ENCODE measurements at places on chromosomes 5 and 9. TPM values are rescaled to one million over a fixed set of nuclear protein-coding genes. Genes with fewer than 3 reads are reported as not detected.

Gene CXXC5
- total RNA-seq, result 1.3 TPM

Gene C5orf46
- total RNA-seq, result not detected

Gene THG1L
- 32.1 TPM for total RNA-seq

Gene DDX4
- not detected for total RNA-seq

Gene EPB41L4A
- total RNA-seq, result not detected

Gene SLC36A2
- not detected for total RNA-seq

Gene PLAC8L1
- total RNA-seq, result 0.36 TPM

Gene VAV2
- total RNA-seq, result 4.2 TPM

Gene CDH9
- total RNA-seq, result not detected

Gene IL5
- total RNA-seq, result not detected

Gene C5
- total RNA-seq, result 1.3 TPM

DNA sequence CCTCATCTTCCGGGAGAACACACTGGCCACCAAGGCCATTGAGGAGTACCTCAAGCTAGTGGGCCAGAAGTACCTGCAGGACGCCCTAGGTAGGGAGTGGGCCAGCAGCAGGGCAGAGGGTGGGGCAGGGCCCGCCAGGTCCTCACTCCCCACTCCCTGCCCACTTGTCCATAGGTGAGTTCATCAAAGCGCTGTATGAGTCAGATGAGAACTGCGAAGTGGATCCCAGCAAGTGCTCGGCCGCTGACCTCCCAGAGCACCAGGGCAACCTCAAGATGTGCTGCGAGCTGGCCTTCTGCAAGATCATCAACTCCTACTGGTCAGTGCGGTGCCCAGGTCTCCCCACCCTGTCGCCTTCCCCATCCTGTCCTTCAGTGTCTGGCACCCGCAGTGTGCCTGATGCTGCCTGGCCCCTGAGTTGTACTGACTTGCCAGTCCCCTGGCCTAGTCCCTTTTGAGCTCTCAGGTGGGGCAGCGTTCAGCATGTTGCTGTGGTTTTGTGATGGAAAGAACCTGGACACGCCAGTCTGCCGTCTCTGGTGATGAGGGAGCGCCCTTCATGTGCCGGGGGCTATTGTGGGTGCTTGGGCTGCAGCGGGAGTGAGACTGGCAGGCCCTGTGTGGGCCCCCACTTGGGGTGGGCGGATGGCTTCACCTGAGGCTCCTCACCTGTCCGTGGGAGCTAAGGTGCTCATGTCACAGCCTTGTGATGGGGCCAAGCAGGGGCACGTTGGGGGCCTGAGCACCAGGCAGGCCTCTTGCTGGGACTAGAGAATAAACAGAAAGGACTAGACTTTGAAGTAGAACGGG is 112.3 kb downstream of the DAB2IP start:
- no peak for DNase-seq

DNA sequence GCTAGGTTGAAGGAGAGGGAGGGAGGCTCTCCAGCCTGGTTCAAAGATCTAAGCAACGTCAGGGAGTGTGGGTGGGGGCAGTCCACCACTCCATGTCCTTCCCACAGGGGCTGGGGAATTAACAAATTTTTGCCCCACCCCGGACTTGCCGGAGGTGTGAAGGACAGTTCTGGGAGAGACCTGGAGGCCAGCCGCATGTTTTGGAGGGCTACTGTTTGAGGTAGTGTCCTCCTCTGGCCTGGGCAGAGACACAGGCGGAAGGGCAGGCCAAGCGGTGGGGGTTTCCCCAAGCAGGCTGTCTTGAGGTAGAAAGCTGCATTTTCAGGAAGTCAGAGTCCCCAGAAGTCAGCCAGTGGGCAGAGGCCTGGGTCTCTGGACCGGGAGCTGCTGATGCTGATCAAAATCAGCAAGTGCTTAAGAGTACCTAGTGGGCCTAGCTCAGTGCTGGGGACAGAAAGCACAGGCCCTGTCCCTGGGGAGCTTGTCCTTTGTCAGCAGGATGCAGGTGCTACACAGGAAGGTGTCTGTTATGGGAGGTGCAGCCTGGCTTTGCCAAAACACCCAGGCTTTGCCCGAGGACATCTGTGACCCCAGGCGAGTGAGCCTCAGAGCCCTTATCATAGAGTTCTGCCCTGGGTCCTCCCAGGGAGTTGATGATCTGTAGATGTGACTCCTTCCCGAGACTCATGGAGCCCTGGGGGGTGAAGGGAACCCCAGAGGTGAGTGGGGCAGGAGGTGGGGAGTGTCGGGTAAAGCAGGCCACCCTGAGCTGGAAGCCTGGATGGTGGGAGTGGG is 18.5 kb downstream of the JADE2 start:
- peak; percentile 66 for DNase-seq

GRCh38 chr5:81909677-81910076 is 62.1 kb upstream of the ATG10 start:
- no peak for DNase-seq

DNA sequence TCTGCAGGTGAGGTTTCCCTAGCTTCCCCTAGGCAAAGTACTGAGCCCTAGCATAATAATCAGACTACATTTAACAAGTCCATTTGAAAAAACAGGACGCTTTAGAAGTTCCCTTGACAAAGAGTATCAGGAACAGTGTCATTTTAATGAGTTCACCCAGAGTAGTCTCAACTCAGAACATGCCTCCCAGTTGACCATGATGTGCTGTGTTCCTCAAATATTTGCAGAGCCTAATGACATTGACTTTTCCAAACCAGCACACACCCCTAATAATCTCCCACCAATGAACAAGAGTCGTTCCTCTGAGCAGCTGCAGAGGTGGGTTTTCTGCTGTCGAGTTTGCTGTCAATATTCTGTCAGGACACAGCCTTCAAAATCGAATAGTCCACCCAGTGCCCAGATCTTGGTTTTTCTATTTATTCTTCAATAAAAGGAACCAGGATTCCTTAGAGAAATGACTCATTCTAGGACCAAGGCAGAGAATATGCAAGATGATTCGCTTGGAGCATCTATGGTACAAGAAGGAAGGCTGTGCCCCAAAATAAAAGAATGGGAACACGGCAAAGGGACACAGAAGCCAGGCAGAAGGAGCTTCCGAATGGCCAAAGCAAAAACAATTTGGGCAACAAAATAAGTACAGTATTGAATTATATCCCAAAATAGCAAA is 57.6 kb downstream of the OTULIN start:
- DNase-seq, result no peak

GRCh38 chr9:4821133-4821532 is 28.4 kb downstream of the RCL1 start:
- no peak for DNase-seq

GRCh38 chr9:91192381-91193086 is 169.2 kb downstream of the AUH start:
- DNase-seq, result no peak

- DNase-seq, result no peak
Observed at GRCh38 chr9:78026416-78026815, 5.2 kb downstream of the GNAQ start.

GRCh38 chr9:32550150-32550561 is 2.0 kb upstream of the SMIM27 start:
- DNase-seq, result no peak

DNA sequence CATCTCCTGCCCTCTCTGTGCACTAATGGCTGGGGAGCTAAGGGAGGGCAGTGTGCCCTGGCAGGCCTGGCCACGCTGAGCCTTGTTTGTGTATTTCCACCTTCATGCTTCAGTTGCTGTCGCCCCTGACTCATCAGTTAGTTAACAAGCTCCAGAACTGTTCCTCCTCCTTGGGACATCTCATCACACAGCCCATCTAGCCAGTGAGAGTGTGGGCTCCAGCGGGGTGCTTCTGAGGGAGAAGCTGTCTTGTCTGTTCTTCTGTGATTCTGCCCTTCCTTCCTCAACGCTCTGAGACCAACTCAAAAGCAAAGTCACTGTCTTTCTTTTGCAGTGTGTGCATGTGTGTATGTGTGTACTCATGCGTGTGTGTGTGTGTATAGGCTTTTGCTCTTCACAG is 58.3 kb upstream of the CPEB4 start:
- DNase-seq, result no peak

- no peak for DNase-seq
Observed at GRCh38 chr5:107129051-107129450, 541.7 kb downstream of the EFNA5 start.

- no peak for DNase-seq
Observed at GRCh38 chr5:176371621-176372539, 6.6 kb downstream of the ARL10 start.

GRCh38 chr5:125134216-125135081 is 388.0 kb upstream of the ZNF608 start:
- DNase-seq, result no peak

GRCh38 chr5:108543486-108543885 is 161.6 kb upstream of the FBXL17 start:
- DNase-seq, result no peak

- peak; percentile 47 for DNase-seq
Observed at GRCh38 chr9:89606624-89607311, 2.0 kb downstream of the GADD45G start.

GRCh38 chr5:2176581-2176980 is 293.9 kb upstream of the IRX4 start:
- DNase-seq, result no peak

GRCh38 chr5:33417632-33418031 is 23.1 kb upstream of the TARS1 start:
- no peak for DNase-seq

- peak; percentile 23 for DNase-seq
Observed at GRCh38 chr5:95892784-95893354, 68.8 kb downstream of the ELL2 start.

- no peak for DNase-seq
Observed at GRCh38 chr5:137073189-137073588, 425.9 kb downstream of the SPOCK1 start.

GRCh38 chr9:109286981-109287380 is 33.9 kb downstream of the EPB41L4B start:
- DNase-seq, result no peak

GRCh38 chr9:3125602-3126405 is 281.9 kb upstream of the PUM3 start:
- DNase-seq, result no peak

DNA sequence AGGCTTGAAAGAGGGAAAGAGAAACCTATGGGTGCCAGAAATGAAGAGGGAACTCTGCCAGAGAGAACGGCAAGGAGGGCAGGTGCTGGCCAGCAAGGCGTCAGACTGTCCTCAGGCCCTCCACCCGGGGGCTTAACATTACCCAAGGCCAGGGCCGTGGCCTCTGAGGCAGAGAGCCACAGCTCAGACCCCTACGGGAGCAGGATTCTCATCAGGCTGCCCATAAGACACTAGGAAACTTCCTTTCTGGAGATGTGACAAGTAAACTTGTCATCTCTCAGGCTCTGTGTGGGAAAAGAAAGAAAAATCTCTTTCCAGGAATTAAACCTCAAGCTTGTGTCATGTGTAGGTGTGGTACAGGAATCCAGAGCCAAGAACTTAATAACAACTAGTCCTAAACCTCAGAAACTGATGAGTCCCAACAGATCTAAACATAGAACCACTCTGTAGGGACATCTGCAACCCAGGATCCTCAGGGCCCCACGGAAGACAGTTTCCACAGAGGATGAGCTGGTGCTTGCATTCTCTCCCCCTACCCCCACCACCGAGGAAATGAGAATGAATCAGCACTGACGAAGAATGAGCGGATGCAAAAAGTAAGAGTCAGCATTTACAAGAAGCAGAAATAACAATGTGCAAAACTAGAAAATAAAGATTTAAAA is 74.3 kb downstream of the DCP2 start:
- no peak for DNase-seq

Measured in activated naive CD8-positive, alpha-beta T cell treated with anti-CD3 and anti-CD28 coated beads for 36 hours (primary cell).